ENCODE measurements at places on chromosomes 1 and 21.

GRCh38 chr1:5927506-5928370 lies 64.5 kb downstream of the NPHP4 start:
- DNase-seq: no peak

DNA sequence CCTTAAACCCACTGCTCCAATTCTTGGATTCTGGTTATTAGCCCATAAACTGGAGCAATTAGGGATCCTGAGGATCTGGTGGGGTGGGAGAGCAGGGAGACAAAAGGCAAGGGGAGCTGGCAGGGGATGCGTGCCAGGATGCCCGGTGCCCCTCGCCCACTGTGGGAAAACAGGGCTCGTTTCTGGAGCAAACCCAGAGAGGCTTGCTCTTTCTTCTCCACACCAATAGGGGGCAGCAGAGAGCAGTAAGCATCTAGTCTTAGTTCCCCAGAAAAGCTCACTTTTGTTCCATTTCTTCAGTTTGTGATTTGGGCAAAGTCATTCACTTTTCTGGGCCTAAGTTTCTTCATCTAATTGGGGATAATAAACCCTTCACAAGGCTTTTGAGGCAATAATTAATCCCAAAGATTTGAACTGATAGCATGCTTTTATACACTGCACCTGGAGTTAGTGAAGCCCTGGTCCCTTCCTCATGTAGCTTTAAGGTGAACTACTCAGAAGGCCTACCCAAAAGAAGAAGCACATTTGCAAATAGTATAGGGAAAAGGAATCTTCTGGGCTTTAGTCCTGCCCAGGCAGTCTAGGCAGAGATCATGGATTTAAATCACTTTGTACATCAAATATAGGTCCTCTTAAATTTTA lies 160.6 kb upstream of the USP24 start:
- DNase-seq: no peak

GRCh38 chr1:245079021-245079609 lies 75.7 kb upstream of the KIF26B start:
- peak; percentile 3 for DNase-seq

DNA sequence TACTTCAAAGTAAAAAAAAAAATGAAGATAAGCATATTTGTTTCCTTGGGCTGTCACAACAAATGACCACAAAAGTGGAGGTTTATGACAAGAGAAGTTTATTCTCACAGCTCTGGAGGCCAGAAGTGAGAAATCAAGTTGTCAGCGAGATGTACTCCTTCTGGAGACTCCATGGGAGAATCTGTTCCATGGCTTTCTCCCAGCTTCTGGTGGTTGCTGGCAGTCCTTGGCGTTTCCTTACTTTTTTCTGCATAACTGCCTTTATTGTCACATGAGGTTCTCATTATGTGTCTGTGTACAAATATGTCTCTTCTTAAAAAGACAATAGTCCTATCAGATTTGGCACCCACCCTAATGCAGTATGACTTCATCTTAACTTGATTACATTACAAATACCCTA lies 398.3 kb downstream of the KCNT2 start:
- DNase-seq: no peak

DNA sequence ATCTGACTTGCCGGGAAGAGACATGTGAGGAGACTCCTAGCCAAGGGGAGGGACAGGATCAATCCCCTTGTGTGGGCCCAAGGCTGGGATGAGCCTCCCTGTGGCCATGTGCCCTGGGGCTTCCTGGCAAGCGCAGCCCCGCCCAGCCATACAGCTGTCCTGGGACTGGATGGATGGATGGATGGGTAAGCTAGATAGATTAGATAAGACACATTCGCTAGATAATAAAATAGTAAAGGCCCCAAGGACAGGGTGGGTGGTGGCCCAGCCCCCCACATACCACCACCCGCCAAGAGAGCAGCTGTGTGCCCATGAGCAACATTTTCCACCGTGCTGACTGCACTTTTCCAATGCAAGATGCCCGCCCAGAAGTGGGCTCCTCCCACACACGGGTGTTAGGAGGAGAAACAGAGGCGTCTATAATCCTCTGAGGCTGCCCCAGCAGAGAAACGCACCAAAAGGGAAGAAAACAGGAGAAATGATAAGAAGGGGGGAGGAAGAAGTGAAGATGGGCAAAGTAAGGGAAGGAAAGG lies 25.1 kb downstream of the ZBTB17 start:
- no peak for DNase-seq

GRCh38 chr1:85573322-85573721 lies 7.2 kb upstream of the CCN1 start:
- no peak for DNase-seq

GRCh38 chr1:52520148-52520547 lies 32.7 kb downstream of the TUT4 start:
- DNase-seq: no peak

GRCh38 chr1:29387210-29387609 lies 150.9 kb downstream of the PTPRU start:
- DNase-seq: no peak

GRCh38 chr1:93419344-93419743 lies 28.6 kb upstream of the FNBP1L start:
- DNase-seq: no peak

DNA sequence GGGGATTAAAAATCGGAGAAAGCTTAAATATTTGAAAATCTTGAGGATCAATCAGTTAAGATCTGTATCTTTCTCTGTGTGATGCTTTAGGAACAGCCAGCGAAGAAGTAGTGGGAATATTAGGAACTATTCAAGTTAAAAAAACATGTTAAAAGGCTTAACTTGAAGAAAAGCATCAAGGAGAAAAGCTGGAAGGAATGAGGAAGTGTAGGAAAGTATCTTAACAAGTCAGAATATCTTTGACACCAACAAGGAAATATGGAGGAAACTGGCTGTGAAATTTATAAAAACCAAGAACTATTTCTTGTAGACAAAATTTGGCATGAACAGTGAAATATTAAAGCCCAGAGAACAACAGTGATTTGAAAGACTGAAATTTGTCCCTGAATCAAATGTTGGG lies 60.4 kb downstream of the ATF6 start:
- no peak for DNase-seq

GRCh38 chr1:32345289-32345827 lies 9.3 kb upstream of the MARCKSL1 start:
- no peak for DNase-seq

DNA sequence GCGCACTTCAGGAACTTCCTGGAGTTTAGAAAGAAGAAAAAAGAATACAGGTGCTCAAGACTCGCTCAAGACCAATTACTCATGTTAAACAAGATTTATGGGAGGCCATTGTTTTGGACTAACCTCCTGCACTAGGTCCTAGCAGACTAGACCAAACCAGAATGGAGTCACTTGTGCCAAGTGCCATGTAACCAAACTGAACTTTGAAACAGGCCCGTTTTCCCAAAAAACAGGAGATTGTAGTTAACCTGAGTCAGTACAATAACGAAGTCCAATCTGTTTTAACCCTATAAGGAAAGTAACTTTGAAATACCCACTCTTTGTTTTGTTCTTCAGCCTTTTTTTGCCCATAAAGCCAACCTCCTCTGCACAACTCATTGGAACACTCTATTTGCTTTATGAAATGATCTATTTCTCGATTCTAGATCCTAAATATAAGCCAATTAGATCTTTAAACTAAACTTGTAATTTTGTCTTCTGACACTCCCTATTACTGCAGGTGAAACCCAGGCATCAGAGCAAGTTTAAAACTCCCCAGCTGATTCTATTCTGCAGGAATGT lies 695 bp upstream of the NTPCR start:
- DNase-seq: no peak

- DNase-seq: no peak
Measured at GRCh38 chr1:89574621-89575020, 50.0 kb downstream of the LRRC8B start.

- DNase-seq: no peak
Measured at GRCh38 chr1:213008564-213008963, 7.1 kb downstream of the ANGEL2 start.

- no peak for DNase-seq
Measured at GRCh38 chr1:232687728-232688127, 57.8 kb upstream of the SIPA1L2 start.

DNA sequence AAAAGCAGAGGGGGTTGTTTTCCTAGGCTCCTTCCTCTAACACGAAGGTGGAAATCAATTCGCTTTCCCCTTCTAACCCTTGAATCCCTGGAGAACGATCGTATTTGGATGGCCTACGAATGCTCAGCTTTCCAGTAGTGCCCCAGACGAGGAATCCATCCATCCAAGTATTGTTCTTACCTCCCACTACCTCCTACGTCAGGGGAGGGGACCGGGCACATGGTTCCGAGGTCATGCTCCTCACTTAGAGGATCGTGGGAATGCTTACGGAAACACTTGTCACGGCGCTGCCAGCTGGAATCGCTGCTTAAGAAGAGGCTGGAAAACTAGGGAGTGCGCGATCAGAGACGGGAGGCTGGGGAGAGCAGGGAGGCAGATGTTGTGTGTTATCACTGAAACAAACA lies 47.4 kb downstream of the CAPZB start:
- DNase-seq: no peak

DNA sequence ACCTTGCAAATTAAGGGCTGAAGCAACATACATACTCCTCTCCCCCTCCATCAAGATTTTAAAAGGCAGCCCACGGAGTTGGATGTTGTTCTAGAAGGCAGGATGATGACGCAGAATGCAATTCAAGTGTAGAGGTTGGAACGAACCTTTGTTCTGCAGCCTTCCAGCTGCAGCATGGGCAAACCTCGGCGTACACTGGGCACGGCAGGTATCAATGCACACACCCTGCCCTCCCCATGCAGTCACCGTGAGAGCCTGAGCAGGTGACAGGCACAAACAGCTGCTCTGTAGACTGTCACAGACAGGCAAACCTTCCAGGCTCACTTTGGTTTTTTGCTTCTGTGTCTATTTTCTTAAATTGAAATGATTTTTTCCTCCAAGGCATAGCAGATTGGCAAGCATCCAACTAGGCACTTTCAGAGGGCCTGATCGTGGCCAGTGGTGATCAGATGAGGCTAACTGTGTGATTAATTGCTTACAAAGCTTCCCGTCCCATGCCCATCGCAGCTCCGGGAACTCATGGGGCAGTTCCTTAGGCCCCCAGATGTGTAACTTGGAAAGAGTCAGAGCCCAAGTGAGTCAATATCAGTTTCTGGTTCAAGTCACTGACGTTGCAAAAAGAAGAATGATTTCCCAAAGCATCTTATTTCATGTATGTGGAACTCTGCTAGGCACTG lies 82.3 kb downstream of the ITPKB start:
- DNase-seq: no peak

GRCh38 chr1:236325567-236325966 lies 43.8 kb upstream of the ERO1B start:
- no peak for DNase-seq

Measured in T-helper 1 cell (primary cell).